ENCODE measurements at places on chromosomes 5 and 9. TPM values are rescaled to one million over a fixed set of nuclear protein-coding genes. Genes with fewer than 3 reads are reported as not detected.

- DNase-seq, result no peak
Observed at GRCh38 chr9:136584934-136585333, 39.1 kb upstream of the NOTCH1 start.

DNA sequence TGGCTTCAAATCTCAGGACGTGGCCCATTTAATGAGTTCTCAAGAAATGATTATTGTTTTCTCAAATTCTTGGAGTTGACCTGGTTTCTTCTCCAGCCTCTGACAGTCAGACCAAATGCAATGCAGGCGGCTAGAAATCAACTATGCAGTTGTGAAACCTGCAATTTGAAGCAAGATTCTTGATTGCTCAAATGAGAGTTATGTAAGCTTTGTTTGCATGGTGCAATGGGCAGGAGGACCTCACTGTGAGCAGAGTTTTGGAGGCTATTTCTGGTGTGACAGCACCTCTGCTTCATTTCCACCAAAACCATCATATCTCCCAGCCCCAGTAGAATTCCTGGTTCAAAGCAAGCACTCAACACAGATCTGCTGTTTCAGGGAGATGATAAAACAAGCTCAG is 500.0 kb upstream of the KLF4 start:
- DNase-seq, result no peak

DNA sequence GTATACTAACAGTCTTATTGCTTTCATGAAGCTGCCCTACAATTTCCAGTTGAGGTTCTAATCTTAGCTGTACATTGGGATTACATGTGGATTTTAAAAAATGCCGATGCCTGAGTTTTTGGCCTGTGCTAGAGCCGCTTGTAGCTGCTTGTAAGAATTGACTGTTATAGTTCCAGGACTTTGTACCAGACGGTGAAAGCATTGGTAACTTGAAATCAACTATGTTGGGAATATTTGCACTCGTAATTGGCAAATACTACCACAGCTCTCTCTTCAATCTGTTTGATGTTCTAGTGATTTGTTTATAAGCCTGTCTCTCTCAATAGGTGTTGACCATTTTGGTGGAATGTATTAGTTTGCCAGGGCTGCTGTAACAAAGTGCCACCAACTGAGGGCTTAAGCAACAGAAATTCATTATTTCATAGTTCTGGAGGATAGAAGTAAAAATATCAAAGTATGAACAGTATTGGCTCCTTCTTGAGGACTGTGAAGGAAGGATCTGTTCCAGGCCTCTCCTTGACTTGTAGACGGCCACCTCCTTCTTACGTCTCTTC is 50.5 kb upstream of the DHFR start:
- no peak for DNase-seq

GRCh38 chr5:131382407-131383395 is 118.8 kb downstream of the CDC42SE2 start:
- DNase-seq, result no peak

The SPINK7 gene
- not detected for total RNA-seq

DNA sequence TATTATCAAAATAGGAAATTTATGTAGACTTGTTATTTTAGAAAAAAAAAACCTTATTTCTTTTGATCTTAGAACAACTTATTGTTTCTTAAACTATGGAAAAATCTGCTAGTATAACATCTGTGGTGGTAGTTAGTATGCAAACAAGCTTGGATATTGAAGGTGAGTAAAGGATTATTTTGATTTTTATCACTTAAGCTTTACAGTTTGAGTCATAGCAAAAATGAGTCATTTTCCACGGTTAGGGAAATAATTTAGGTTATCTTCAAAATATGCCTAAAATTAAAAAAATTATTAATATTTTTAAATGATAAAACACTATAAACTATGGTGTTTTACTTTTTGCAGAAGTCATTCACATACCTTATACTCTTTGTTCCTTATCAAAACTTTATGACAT is 107.2 kb upstream of the DHFR start:
- DNase-seq, result no peak

The GNA14 gene
- 10.6 TPM for total RNA-seq

DNA sequence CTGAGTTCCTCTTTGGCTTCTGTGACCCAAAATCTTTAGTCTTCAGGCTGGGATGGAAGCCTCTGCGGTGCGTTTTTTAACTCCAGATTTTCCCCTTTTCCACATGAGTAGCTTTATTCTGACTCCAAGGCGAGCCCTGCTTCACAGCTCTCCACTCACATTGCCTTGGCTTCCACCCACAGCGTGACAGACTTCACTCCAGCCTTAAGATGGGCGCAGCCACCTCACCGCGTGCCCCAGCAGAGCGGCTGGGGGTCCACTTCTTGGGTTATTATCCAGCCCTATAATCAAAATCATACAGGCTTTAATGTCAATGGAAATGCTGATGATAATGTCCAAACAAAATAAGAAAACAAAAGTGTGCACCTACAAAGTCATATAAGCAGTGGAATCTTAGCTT is 1.2 kb downstream of the EXOC3 start:
- DNase-seq, result no peak

- DNase-seq, result no peak
Observed at GRCh38 chr9:81598123-81598497, 91.2 kb downstream of the TLE1 start.

GRCh38 chr9:127970401-127971313 is 10.1 kb downstream of the EEIG1 start:
- no peak for DNase-seq

DNA sequence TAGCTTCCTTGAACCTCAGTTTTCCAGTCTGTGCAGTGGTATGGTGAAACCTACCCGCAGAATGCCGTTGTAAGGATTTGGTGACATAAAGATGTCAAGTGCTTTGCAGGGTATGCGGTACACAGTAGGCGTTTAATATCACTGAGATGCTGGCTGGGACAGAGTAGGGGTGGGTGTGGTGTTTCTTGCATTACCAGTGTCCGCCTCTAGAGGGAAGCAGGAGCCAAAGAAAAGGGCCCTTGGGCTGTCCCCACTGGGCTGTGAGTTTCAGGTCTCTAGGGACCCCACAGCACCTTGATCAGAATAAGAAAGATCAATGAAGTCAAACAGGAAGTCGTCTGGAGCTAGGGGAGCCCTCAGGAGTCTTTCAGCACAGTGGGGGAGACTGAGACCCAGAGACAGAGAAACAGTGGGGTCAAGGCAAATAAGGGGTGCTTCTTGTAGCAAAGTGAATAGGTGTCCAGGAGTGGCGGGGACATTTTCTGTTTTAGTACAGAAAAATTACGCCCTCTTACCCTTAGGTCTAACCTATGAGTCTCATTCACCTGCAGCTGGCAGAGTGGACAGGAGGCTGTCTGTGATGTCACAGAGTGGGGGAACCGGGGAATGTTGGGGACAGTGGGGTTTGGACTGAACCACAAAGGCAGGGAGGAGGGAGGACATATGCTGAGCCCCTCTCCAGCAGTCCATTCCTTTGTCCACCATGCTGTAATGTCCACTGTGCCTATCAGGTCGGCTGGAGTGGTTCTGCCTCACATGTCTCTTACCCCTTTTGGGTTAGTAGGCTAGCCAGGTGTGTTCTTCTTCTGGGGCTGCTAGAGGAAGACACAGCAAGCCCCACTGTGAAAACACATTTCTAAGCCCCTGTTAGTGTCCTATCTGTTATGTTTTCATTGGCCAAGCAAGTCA is 4.7 kb upstream of the TEX53 start:
- DNase-seq, result peak; percentile 76

- no peak for DNase-seq
Observed at GRCh38 chr9:86706391-86706790, 240.9 kb downstream of the GAS1 start.

DNA sequence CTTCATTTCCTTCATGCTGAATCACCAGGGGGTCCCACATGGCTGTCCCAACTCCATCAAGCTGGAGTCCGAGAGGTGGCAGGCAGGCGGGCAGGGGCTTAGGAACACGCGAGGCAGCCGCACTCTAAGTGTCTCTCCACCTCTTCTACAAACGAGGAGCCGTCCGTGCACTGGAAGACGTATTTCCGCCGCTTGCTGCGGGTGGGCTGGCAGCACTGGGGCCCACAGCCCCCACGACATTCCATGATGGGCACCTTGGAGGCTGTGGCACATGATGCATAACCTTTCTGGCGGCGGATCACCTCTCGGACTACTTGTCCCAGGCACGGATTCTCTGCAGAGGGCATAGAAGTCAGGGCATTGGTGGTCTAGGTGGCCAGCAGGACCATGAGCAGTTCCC is 87.2 kb upstream of the PANK3 start:
- no peak for DNase-seq

DNA sequence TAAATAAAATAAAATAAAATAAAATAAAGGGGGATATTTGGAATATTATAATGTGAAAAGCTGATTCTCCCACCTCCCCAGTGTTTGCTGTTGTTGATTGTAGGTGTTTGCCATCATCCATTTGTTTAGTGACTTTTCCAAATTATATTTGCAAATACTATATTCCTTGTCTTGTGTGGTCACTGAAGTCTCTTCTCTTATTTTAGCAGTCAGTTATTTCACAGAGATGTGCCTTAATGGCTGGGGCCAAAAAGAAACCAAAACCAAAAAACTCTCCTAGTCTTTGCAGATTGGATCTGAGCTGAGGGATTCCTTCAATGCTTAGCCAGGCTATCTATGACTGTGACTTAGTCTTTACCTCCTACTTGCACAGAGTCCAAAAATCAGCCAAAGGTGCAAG is 70.9 kb upstream of the ZNF169 start:
- DNase-seq, result no peak

GRCh38 chr5:115179030-115179393 is 9.3 kb upstream of the TRIM36 start:
- peak; percentile 20 for DNase-seq

GRCh38 chr9:10396615-10397014 is 216.2 kb downstream of the PTPRD start:
- DNase-seq, result no peak

GRCh38 chr9:22446950-22447617 is 460 bp downstream of the DMRTA1 start:
- peak; percentile 72 for DNase-seq

DNA sequence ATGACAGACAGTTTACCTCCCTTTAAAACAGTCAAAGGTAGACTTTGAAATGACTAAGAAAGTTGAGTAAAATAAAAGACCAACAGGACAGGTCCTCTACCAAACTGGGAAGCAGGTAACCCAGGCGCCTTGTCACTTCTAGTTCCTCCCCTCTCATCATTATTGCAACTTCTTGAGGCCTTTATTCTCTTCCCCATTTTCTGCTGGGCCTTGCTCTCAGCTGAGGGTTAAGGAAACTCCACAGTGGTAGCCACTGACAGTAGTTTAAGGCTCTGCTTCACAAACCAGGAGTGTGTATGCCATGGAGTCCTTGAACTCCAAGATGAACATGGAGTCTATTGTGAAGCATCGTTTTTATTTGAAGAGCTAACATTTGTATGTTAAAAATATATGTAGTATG is 36.9 kb upstream of the TCERG1 start:
- DNase-seq, result no peak

GRCh38 chr5:59485107-59485506 is 408.4 kb downstream of the PDE4D start:
- no peak for DNase-seq

The C1QTNF3 gene
- 2.1 TPM for total RNA-seq

DNA sequence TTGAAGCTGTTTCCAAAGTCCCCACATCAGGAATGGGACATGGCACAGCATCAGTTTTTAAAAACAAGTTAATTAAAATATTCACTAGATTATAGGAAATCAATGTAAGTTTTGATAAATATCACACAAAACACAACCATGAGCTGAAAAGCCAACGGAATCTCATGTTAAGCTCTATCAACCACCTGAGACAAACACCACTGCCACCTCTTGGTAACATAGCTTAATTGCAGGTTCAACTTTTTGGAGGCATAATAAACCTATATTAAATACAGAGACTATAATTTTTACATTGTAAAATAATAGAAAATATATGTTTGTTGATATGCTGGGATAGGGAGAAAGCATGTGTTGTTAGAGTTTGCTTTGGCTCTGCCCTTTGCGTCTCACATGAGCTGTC is 126.1 kb downstream of the SV2C start:
- no peak for DNase-seq

The INPP5E gene
- total RNA-seq, result 23.6 TPM

- no peak for DNase-seq
Observed at GRCh38 chr9:792331-793260, 48.9 kb upstream of the DMRT1 start.

DNA sequence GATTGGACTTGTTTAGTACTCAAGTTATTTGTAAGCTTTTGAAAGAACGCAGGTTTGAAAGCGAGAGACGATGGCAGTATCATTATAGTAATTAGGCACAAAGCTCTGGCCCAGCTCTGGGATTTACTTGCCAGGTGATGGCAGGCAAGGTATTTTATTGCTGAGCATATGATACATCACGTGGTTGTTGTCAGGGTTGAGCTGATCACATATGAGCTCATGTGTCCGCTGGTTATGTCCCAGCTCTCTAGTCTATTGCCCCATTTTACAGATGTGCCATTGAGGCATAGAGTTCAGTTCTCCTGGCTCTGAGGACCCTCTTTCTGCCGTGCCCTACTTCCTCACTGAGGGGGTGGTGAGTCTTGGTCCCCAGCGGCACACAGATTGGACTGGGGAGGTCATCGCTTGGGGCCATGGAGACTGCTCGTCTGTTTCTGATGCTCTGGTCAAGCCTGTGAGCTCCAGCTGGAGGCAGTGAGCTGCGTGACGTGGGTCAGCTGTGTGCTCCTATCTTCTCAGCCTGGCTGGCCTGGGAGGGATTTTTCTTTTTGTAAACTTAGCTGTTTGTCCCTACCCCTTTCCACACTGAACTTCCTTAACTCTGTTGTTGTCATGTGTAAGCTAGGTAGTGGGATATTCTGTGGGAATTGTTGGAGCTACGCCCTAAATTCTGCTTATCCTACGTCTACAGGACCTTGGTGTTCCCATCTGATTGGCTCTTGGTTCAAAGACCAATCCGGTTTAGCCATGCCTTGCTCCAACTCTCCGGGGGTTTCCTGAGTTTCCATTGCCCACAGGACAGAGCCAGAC is 2.2 kb downstream of the NXNL2 start:
- DNase-seq, result no peak

DNA sequence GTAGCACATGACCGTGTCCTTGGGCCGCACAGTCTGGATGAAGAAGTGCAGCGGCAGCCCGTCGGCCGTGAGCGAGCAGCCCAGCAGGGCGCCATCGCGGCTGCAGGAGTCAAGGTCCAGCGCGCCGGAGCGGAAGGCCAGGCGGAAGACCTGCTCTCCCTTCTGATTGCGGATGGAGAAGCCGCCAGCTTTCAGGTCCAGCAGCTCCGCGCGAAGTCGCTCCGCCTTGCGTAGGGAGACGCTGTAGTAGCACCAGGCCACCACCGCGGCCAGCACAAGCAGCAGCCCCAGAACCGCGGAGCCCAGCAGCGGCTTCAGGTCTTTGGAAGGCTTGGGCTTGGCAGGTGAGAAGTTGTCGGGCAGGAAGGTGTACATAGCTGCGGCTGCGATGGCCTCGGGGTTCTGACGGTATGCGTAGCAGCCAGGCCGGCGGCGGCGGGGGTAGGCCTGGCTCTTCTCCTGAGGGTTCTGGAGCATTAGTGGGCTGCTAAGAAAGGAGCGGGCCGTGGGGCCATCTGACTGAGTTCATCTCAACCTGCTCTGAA is 4.2 kb downstream of the MYORG start:
- no peak for DNase-seq

Measured in endothelial cell (in vitro differentiated cells).